Activated CD4-positive, CD25-positive, alpha-beta regulatory T cell treated with anti-CD3 and anti-CD28 coated beads, Interleukin-2, amount 50 U/mL, for 16 hours (primary cell): ENCODE measurements at places on chromosomes 6 and 20.

GRCh38 chr6:33622456-33623431 lies 1.6 kb downstream of the ITPR3 start:
- no peak for DNase-seq

DNA sequence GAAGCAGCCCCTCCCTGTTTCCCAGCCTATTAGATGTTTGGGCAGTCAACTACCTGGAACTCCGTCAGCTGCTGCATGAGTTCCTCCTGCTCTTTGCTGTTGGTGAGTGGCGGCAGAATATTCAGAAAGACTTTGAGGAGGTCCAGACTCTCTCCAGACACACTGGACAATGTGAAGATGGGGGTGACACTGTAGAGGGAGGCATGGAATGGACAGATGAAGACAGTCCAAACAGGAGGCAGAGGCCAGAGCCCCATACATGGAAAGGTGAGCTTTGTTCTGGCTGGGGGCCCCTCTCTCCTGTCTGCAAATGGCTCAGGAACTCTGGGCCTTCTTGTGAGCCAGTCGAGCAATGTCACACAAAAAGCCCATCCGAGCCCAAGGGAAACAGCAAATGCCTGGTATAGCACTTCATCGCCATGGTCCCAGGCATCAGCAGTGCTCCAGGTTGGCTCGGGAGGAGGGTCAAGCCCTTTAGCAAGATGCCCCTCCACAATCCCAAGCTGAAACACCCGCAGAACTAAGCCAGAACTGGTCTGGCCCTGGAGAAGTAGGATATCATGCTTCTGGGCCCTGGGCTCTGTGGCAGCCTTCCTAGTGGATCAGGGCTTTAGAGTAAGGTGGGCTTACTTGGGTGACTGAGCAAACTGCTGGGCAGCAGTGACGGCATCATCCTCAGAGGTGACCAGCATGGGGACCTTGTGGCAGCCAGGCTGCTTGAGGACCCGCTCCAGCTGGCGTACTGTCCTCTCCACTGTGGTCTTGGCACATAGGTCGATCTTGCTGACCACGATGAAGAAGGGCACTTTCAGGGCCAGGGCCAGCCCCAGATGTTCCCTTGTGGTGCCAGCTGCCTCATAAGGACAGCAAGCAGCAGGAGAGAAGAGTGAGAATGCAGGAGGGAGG lies 4.9 kb downstream of the GTPBP2 start:
- DNase-seq: no peak

DNA sequence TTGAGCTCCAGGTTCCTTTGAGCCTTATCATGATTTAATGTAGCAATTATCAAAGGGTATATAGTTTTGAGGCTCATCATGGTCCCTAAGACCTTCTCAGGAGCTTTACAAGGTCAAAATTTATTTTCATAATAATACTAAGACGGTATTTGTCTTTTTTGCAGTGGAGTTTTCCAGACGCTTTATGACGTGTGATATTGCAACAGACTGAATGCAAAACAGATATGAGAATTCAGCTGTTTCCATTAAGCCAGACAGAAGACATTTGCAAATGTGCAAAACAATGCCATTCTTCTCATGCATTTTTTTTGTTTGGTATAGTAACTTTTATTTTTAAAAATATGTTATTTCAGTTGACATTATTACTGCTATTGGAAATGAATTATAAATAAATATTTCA lies 24.7 kb upstream of the CNKSR3 start:
- no peak for DNase-seq

DNA sequence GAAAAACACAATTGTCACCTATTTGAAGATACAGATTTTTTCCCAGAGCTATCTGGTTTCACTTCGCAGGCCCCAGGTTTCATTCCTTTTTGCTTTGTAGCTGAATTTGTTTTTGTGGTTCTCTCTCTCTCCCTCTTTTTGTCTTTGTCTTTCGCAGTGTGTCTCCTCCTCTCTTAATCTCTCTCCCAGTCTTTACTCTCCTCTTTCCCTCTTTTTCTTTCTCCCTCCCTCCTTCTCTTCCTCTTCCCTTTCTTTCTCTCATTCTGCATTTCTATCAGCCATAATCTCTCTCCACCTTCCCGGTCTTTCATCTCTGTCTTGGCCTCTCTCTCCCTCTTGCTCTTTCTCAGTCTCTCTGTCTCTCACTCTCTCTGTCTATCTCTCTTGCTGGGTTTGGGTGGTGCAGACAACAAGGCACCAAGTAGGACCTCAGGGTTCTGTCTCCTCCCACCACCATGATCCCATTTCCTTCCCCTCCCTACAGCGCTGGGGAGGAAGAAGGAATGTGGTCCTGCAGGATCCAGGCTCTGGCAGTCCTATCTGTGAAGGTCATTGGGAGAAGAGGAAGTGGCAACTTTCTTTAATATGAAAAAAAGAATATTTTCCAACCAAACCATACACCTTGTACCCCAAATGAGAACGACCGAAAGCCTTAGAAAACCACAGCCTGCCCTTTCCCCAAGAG lies 63.2 kb downstream of the BANF2 start:
- no peak for DNase-seq

GRCh38 chr6:13485303-13485702 lies 2.1 kb downstream of the GFOD1 start:
- no peak for DNase-seq

- no peak for DNase-seq
Measured at GRCh38 chr6:160170018-160170680, 48.5 kb downstream of the SLC22A1 start.

DNA sequence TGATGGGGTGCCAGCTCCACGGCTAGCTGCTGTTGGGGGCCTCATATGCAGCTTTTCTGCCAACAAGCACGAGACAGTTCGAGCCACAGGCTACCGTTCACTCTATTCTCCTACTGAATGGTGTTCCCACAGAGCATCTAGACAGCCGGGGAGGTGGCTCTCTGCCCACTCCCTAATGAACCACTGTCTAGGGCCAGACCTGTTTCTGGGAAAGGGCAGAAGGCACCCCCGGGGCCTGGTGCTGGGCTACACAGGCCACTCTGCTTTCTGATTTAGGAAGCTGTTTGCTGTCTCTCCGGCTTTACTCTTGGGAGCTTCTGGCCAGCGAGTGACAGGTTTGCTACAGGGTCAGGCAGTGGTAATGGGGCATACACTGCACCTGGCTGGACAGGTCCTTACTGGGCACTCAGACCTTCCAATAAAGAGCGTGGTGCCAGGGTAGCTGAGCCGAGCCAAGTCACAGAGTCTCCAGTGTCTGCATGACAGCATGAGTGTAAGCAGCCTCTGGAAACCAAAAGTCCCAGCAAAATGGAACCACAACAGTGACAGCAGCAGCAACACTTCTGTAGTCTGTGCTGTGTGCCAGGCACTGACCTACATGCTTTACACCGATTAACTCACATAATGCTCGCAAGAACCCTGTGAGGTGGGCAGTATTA lies 8.4 kb downstream of the CCDC167 start:
- DNase-seq: no peak

DNA sequence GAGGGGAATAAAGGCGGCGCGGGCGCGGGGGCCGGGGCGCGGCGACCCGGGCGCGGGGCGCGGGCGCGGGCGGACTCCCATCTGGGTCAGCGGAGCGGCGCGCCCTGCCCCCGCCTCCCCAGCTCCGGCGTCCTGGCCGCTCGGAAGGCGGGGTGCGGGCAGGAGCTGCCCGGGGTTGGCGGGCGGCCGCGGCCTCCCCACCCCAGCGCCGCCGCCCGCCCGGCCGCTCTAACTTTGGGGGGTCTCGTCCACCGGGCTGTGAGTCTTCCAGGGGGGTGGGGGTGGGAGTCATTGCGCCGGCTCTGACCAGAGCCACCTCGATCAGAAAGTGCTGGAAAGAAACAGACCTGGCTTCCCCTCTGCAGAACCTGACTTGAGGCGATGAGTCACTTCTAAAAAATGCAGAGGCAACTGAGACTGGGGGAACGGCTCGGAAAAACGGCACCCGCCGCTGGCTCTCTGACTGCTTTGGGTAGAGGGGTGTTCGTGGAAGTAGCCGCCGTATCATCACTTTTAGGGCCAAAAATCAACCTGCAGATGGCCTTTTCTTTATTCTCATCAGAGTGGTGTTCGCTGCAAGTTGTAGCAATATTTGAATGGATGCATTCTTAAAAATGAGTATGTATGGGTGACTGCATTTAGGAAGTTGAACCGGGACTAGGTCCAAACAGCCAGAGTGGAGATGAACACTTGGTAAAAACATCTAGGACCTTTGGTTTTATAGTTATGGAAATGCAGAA lies 667 bp downstream of the CAP2 start:
- DNase-seq: no peak

GRCh38 chr20:25864326-25864962 lies 167.8 kb upstream of the ZNF337 start:
- no peak for DNase-seq

DNA sequence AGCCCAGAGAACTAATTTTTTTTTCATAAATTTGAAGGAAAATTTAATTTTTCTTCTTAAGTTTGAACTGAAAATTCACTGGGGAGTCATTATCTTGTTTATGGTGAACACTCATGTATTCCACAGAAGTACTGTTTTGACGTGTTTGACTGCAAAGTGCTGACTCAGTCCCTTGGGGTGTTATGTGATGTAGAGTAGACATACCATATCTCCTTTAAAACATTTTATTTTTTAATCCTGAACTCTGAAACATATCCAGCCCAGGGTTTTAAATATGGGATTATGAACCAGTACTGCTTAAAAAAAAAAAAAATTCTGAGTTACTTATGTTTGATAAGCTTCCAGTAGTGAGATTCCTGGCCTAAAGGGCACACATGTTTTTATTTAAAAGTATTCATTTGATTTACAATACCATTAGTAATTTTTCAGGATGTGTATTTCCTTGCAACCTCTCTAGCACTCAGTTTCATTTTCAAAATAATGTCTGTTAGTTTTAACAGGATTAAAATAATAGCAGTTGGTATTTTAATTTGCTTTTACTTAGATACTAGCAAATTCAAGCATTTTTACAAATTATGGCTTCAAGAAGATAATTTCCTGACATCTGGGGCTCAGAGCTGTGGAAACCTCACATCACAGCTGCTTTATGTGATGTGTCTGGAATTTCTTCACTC lies 81.7 kb upstream of the PDE10A start:
- DNase-seq: no peak
